ENCODE measurements at places on chromosomes 1 and 21.

DNA sequence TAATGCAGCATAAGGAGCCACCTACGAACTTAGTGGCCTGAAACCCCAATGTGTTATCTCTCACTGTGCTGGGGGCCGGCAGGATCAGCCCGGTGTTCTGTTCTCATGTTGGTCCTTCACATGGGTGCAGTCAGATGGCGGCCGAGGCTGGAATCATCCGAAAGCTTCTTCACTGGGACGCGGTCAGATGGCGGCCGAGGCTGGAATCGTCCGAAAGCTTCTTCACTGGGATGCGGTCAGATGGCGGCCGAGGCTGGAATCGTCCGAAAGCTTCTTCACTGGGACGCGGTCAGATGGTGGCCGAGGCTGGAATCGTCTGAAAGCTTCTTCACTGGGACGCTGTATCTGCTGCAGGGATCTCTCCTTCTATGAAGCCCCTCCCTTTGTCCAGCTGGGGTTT lies 12.6 kb upstream of the PCBP3 start:
- DNase-seq = no peak

DNA sequence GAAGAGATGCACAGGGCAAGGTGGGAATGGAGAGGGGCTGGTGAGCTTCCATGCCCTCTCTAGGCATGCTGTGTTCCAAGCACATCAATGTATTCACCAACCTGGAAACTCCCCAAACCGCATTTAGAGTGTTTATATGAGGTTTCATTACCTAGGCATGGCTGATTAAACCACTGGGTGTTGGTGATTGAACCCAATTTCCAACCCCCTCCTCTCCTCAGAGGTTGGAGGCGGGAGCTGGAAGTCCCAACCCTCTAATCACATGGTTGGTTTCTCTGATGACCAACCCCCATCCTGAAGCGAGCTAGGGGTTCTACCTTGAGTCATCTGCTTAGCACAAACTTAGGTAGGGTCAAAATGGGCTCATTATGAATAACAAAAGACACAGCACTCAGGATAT lies 3.0 kb upstream of the PPIE start:
- DNase-seq = no peak

GRCh38 chr1:201582705-201583442 lies 43.9 kb downstream of the NAV1 start:
- no peak for DNase-seq

DNA sequence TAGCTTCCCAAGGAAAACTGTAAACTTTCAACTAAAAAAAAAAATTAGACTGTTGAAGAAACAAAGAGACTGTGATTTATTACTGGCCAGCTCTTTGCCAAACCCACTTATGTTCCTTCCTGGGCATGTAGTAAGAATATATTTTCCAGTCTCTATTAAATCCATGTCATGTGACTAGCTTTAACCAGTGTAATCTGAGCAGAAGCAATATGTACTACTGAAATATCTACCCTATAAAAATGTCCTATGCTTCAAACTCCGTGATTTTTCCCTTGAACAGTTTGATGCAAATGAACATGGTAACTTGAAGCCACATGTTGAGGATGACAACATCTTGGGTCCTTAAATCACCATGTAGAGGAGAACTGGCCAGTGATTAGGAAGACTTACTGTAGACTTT lies 144.5 kb downstream of the NTMT2 start:
- no peak for DNase-seq

DNA sequence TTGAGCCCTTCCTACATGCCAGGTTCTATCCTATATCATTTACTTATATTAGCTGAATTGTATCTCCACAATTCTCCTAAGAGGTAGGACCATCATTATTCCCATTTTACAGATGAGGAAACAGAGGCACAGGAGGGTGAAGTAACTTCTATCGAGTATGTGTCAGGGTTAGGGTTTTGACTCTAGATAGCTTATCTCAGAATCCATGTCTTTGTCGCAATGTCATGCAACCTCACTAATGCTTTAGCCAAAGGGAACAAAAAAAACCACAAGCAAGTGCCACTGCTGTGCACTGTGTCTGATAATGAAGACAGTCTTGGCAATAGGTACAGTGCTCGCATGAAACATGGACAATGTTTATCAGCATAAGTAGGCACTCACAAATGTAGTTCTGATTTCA lies 95.4 kb upstream of the CLDN14 start:
- DNase-seq = no peak
